ENCODE measurements at places on chromosomes 13 and 19.

DNA sequence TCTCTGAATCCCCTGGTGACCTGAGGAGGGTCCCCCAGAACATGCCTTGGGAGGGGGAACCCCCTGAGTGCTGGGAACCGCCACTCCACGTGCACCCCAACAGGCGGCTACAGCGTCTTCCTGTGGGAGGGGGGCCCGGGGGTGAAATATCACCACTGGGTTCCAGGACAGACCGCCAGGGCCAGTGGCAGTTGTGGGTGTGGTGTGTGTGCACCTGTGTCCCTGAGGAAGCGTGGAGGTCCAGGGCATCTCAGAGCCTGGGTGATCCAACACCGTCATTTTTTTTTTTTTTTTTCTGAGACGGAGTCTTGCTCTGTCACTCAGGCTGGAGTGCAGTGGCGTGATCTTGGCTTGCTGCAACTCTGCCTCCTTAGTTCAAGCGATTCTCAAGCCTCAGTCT, 4.2 kb downstream of the ADGRE5 start:
- no peak for DNase-seq

DNA sequence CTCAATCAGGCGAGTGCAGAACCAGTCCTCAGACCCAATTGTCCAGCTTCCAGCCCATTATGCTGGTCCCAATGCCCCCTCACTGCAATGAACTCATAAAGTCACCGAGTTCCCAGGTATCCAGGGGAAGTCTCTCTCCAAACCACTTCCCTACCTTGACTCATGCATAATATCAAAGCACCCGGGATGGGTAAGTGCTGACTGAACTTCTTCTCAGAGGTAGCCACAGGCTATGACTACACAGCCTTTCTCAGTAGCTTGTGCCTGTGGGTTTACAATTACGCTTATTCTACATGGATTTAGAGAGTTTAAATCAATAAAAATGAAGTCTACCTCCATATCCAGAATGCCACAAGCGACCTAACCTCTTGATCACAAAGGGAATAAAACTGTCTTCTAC, 1.7 kb upstream of the C13orf42 start:
- DNase-seq, result no peak

DNA sequence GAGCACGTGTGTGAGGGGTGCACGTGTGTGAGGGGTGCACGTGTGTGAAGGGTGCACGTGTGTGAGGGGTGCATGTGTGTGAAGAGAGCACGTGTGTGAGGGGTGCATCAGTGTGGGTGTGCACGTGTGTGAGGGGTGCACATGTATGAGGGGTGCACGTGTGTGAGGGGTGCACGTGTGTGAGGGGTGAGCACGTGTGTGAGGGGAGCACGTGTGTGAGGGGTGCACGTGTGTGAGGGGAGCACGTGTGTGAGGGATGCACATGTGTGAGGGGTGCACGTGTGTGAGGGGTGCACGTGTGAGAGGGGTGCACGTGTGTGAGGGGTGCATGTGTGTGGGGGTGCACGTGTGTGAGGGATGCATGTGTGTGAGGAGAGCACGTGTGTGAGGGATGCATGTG, 15.7 kb downstream of the RASA3 start:
- no peak for DNase-seq

DNA sequence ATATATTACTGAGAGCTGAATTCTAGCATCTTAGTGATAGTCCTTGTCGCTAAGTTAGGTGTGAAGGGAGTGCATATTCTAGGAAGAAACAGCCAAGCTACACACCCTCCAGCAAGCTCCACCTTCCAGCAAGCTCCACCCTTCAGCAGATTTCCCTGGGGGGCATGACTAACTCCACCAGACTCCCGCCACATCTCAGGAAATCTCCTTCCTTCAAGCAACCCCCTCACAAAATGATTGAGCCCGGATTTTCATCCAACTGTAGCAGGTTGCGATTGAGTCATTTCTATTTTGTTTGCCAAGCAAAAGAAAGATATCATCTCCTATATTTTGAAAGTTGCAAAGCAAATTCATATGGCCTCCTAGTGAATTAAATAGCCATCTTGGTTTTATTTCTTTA, 162.1 kb upstream of the TMTC4 start:
- DNase-seq, result no peak

GRCh38 chr13:103006641-103007426, 59.4 kb downstream of the SLC10A2 start:
- DNase-seq, result no peak

DNA sequence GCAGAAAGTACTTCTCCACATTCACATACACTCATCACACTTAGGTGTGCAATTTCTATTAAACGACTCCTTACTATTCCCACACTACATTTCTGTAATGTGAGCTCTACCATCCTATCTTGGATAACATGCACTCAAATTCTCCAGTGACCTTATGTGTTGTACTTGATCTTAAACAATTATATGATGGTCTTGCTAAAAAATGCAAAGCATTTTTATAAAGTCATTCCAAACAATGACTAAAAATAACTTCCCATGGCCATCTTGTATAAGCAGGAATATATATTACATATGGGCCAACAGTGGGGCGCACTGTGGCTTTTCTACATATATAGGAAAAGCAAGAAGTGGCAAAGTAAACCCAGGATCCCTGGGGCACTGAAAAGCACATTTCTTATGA, 155.5 kb downstream of the FLT1 start:
- no peak for DNase-seq

DNA sequence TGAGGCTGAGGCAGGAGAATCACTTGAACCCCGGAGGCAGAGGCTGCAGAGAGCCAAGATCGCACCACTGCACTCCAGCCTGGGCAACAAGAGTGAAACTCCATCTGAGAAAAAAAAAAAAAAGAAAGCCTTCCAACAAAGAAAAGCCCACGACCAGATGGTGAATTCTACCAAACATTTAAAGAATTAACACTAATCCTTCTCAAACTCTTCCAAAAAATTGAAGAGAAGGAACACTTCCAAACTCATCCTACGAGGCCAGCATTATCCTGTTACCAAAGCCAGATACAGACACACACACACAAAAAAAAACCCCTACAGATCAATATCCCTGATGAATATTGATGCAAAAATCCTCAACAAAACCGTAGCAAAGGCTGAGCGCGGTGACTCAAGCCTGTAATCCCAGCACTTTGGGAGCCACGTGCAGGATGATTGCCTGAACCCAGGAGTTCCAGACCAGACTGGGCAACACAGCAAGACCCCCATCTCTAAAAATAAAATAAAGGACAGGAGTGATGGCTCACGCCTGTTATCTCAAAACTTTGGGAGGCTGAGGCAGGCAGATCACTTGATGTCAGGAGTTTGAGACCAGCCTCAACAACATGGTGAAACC, 6.2 kb upstream of the EVI5L start:
- DNase-seq, result no peak

GRCh38 chr19:10812196-10812595, 23.8 kb downstream of the TMED1 start:
- DNase-seq, result no peak

- no peak for DNase-seq
These were observed 62.6 kb downstream of the LACC1 start for GRCh38 chr13:43942286-43942685.

GRCh38 chr19:33208371-33208895, 14.3 kb downstream of the LRP3 start:
- DNase-seq, result no peak

All from cortex of kidney (tissue), 1 donor.